ENCODE measurements at places on chromosomes 2 and 18.

GRCh38 chr2:7029291-7030059, 112.3 kb downstream of the RNF144A start:
- DNase-seq, result no peak

- DNase-seq, result no peak
Observed at GRCh38 chr18:38552732-38553321, 987.2 kb upstream of the CELF4 start.

- DNase-seq, result no peak
Observed at GRCh38 chr2:233892793-233893192, 24.4 kb upstream of the TRPM8 start.

- DNase-seq, result no peak
Observed at GRCh38 chr18:78807668-78808067, 171.9 kb upstream of the SALL3 start.

GRCh38 chr18:44979748-44980147, 299.1 kb downstream of the SETBP1 start:
- no peak for DNase-seq

GRCh38 chr2:19208479-19209199, 149.8 kb downstream of the OSR1 start:
- no peak for DNase-seq

DNA sequence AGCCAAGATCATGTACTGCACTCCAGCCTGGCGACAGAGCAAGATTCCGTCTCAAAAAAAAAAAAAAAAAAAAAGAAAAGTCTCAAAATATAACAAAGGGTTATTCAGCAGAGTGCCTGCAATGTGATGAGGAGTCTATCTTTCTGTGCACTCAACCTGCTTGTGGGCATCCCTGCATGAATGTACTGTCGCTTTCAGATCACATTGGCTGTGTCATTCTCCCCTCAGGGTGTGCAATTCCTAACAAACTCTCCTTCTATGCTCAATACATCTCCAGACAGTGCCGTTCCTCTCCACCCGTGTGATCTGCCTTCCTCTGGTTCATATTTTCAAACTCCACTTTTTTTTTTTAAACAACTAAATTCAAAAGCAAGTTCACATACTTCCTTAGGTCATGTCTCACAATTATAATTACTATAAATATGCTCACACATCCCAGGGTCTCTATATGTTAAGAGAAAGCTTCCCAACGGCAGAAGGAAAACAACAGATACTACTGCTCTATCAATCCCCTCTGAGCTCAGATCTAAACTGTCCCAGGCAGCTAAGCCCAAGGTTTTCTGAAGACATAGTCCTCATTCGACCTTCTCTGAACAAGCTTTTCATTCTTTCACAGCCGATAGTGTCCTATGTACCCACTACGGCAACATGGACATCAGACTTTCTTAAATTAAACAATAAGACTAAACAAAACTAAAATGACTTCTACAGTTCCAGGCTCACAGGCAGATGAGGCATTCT, 35.2 kb downstream of the PTMA start:
- DNase-seq, result no peak
